Activated CD8-positive, alpha-beta T cell treated with anti-CD3 and anti-CD28 coated beads, Interleukin-2, amount 10 ng/mL, durations not matched to agents 7 days and 5 days (primary cell): ENCODE measurements at places on chromosomes 3 and 15. TPM values are rescaled to one million over a fixed set of nuclear protein-coding genes. Genes with fewer than 3 reads are reported as not detected.

CHRNA5 gene
- 2.7 TPM for total RNA-seq

- DNase-seq, result no peak
Measured at GRCh38 chr3:57126244-57126643, 38.9 kb downstream of the IL17RD start.

DNA sequence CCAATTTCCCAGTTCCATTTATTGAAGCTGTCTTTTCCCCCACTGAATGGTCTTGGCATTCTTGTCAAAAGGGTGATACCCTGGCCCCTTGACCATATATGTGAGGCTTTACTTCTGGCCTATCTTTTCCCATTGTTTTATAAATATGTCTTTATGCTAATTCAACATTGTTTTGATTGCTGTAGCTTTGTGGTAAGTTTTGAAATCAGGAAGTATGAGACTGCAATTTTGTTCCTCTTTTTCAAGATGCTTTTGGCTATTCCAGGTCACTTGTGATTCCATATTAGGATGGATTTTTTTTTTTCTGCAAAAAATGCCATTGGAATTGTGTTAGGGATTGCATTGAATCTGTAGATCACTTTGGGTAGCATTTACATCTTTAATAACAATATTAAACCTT lies 141.2 kb upstream of the MANF start:
- no peak for DNase-seq

GRCh38 chr15:89408372-89409183 lies 74.0 kb upstream of the POLG start:
- no peak for DNase-seq

GRCh38 chr3:53823026-53823955 lies 22.9 kb downstream of the CHDH start:
- no peak for DNase-seq

DNA sequence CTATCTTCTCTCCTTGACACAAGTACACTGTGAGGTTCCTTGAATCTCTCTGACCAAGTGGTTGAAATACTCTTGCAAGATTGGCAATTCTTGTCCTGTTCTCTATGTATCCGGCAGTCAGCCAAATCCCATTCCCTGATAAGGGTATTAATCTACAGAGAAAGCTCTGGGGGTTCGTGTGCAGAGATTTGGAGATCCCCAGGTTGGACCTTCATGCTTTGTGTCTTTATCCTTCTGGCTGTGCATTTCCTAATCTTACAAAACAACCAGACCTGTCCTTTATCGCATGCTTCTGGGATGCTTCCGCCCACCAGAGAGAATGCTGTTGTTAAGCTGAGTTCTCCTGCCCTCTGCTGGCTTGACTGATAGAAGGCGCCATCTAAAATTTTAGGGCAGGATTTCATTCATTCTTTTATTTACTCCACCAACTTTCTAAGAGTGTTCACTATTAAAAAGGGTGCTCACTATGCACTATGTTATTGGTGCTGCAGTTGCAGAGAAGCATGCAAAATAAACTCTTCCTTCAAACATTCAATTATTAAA lies 8.6 kb upstream of the SST start:
- DNase-seq, result peak; percentile 59

- DNase-seq, result no peak
Measured at GRCh38 chr3:46154311-46154710, 53.8 kb downstream of the CCR1 start.

DNA sequence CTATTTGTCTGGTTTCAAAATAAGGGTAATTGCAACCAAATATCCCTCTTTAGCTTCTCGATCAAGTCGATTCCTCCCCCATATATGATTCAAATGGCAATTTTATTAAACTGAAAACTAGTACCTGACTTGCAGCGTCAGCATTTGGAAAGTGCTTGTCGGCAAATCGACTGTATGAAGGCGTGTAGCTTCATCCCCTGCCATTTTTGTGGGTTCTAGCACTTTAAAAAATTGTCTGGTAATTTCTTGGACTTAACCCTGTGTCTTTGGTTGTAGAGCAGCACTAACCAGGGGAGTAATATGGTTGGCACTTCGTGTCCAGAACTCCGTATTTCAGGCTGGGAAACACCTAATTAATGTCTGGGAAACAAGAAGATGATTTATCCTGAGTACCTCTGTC lies 573 bp downstream of the MME start:
- DNase-seq, result no peak

DNA sequence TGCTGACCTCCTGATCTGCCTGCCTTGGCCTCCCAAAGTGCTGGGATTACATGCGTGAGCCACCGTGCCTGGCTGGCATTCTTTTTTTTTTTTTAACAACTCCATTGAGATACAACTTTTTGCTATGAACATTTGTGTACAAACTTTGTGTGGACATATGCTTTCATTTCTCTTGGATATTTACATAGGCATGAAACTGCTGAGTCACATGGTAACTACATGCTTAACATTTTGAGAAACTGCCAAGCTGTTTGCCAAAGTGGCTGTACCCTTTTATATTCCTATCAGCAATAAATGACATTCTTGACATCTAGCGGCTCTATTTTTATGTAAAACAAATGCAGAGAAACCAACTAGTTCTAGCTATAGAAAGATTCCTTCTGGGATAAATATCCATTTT lies 8.7 kb upstream of the YEATS2 start:
- DNase-seq, result no peak

- no peak for DNase-seq
Measured at GRCh38 chr3:106529738-106530137, 660.9 kb upstream of the CBLB start.

MAN2A2 gene
- 97.7 TPM for total RNA-seq

SH2D7 gene
- total RNA-seq, result 0.29 TPM

GRCh38 chr3:8505621-8506020 lies 4.0 kb downstream of the LMCD1 start:
- DNase-seq, result no peak

- DNase-seq, result no peak
Measured at GRCh38 chr15:49428409-49429095, 5.5 kb downstream of the FGF7 start.

DNA sequence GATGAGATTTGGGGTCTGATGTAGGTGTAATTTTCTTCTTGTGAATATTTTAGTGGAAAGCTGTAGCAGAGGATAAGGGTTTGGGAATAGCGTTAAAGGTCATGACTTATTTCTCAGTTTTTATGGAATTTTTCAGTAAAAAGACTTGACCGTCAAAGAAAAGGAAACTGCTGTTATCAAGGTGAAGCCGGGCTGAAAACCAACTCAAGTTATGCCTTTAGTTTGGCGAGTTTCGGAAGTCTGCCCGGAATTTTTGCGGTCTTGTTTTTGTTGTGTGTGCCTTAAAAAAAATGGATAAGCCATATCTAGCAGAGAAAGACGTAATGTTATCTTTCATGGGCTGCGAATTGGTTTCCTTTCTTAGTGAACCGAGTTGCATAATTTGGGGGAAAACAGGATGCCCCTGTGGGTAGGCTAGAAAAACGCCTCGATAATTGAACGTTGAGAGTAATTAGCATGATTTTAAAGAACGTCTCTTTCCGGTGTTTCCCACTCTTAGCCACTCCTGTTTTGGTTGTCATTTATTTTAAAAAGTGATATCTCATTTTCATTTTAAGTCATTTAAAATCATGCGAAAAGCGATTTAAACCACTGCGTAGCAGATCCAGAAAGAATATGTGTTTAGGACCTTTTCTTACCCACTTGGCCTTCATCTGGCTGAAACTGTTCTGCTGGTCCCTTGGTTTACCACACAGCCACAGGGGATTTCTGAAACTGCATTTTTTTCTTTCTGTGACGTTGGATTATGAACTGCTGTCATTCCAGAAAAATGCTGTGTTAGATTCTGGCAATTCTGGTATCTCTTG lies 1.1 kb downstream of the NFKBIZ start:
- peak; percentile 75 for DNase-seq

- no peak for DNase-seq
Measured at GRCh38 chr15:26807517-26808427, 34.9 kb upstream of the GABRB3 start.

SPINK8 gene
- total RNA-seq, result not detected

DNA sequence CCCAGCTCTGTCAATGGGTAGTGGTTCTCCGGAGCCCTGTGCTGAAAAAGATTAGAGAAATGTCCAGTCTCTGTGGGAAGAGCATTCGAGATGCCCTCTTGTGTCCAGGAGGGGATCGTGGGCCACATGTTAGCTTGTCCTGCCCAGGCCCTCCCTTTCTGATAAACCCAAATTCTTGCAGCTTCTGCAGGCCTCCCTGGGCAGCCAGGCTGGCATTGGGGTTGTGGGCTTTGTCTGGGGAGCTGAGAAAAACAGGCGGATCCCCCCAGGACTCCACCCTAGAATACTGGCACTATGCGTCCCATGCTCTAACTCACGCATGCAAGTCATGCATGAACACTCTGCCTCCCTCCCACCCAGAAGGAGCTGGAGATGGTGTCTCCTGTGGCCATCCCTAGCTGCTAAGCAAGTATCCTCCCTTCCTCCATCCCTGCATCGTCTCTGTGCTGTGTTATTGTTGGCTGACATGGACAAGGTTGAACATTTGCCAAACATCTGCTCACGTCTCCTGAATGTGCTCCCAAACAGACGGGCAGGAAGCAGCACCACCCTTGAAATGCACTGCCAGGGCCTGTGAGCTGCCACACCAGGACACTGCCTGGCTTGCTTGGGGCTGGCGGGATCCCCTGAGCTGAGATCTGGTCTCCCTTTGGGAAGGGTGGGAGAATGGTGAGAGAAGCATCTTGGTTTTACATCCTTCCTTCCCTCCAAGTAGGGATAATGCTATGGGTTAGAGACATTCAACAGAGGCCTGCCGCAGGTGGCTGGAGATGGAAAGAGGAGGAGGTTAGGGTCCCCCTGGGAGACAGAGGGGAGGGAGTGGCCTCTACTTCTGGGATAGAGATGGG lies 26.5 kb downstream of the CFAP161 start:
- no peak for DNase-seq

GRCh38 chr3:4583416-4583815 lies 90.3 kb downstream of the ITPR1 start:
- no peak for DNase-seq

DNA sequence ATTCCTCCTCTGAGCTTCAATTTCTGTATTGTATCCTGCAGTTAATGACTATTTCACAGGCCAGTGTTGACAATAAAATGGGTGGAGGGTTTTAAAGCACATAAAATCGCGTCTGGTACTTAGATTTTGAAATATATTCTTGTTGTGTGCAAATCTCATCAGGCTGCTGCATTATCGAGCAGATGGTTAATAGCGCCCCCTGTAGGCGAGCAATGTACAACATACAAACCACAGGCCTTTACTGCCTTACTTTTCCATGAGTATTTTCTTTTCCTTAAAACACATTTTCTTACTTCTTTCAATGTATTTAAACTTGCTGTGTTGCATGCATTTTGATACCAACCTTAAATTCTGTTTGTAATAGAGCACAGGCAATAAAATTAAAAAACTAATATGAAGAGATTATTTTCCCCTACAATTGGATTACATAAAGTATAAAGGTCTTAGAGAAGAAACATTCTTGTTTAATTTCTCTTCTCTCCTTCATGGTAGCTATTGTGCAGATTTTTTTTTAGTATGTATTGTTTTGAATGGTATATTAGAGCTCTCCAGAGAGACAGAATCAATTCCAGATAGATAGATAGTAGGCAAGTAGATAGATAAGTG lies 608.4 kb downstream of the CADM2 start:
- DNase-seq, result peak; percentile 44

- DNase-seq, result peak; percentile 40
Measured at GRCh38 chr3:10547841-10548783, 42.7 kb upstream of the ATP2B2 start.

- no peak for DNase-seq
Measured at GRCh38 chr3:14862661-14863230, 44.0 kb downstream of the FGD5 start.

GRCh38 chr3:46656778-46657556 lies 36.5 kb downstream of the ALS2CL start:
- DNase-seq, result no peak

DNA sequence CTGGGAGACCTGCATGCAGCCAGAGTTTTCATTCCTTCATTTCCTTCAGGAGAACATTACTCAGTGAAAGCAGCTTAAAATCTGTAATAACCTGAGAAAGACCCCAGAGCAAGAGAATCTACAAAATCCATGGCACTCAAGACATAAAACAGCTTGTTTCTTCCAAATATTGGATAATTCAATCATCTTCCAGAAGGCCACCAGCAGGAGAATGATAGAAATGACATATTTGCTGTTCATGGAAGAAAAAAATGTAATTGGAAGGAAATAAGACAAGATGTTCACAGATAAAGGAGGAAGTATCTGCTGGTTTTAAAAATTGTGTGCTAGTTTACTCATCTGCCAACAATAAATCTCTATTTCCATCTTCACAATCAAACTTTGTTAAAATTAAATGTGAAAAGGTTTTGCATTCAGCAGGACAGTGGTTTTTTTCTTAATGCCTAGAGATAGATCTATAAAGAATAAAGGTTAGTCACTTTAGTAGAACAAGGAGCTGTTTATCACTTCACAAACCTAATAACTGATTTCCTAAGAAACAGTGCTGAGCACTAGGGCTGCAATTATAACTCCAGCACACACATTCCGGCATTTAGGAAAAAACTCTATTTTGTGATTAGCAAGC lies 530.8 kb downstream of the NSUN3 start:
- no peak for DNase-seq

GRCh38 chr3:6282918-6283317 lies 578.0 kb upstream of the GRM7 start:
- DNase-seq, result no peak

- no peak for DNase-seq
Measured at GRCh38 chr3:81565041-81565440, 196.4 kb downstream of the GBE1 start.

DNA sequence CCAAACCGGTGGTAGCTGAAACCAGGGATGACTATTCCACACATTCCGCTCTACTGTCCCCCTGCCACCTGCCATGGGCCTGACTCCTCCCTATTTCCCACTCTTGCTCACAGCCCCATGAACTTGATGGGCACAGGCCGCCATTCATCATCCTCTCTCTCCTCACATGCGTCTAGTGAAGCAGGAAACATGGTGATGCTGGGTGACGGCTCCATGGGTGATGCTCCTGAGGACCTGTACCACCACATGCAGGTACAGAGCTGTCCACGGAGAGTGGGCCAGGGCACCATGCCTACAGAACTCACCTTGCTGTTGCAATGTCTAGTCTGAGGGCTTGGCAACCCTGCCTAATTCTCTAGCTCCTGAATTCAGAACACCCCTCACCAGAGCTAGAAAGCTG lies 23.3 kb upstream of the MANF start:
- no peak for DNase-seq

DNA sequence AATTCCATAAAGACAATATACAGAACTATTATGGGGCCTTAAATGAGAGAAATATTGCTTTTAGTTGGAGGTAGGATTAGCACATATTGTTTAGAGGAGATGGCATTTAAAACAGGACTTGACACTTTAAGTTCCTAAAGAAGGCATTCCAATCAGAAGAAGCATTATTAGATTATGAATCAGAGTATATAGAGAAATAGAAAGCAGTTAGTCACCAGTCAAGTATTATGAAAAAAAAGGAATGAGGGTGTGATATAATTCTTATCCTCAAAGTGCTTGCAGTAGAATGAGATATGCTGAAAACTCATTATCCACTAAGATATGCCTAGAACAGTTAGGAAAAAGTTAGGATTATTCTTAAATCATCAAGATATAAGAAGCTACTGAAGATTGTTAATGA lies 456.2 kb downstream of the ZNF385D start:
- DNase-seq, result no peak

SOX2 gene
- not detected for total RNA-seq

GRCh38 chr3:76859596-76859995 lies 180.3 kb upstream of the ROBO2 start:
- no peak for DNase-seq

GRCh38 chr3:99396651-99397275 lies 241.6 kb upstream of the COL8A1 start:
- no peak for DNase-seq

CD200 gene
- 1.4 TPM for total RNA-seq

LEKR1 gene
- 0.68 TPM for total RNA-seq
